Activated CD8-positive, alpha-beta memory T cell treated with anti-CD3 and anti-CD28 coated beads, Interleukin-2, amount 50 U/mL, for 48 hours (primary cell): ENCODE measurements at places on chromosomes 7 and 10.

DNA sequence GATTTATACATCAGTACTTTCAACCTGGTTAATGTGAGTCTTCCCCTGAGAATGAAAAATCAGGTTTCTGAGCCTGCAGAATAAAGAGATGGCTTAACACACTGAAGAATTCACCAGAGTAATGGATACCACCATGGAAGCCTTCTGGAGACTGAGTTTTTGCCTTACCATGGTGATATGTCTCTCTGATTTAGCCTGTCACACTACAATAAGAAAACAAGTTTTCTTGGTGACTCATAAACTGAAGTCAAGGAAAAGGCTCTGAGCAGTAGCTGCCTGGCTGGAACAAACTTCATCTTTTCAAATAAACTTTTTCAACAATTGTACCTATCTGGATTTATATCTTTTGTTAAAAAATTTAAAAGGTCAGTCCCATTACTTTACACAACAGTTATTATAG is 229.0 kb downstream of the PRPF18 start:
- no peak for DNase-seq

GRCh38 chr10:116733566-116733965 is 8.8 kb downstream of the HSPA12A start:
- DNase-seq = no peak

- no peak for DNase-seq
Measured at GRCh38 chr7:110573862-110574528, 516.9 kb upstream of the LRRN3 start.

- DNase-seq = no peak
Measured at GRCh38 chr7:120056227-120056626, 216.7 kb upstream of the KCND2 start.

- DNase-seq = no peak
Measured at GRCh38 chr10:132677473-132678227, 108.3 kb downstream of the NKX6-2 start.
